Fibroblast of upper back skin (primary cell): ENCODE measurements at places on chromosomes 4 and X.

- DNase-seq = peak; percentile 95
Observed at GRCh38 chr4:105092356-105092755, 54.3 kb upstream of the TET2 start.

- DNase-seq = no peak
Observed at GRCh38 chr4:159564615-159565014, 461.7 kb downstream of the RAPGEF2 start.

DNA sequence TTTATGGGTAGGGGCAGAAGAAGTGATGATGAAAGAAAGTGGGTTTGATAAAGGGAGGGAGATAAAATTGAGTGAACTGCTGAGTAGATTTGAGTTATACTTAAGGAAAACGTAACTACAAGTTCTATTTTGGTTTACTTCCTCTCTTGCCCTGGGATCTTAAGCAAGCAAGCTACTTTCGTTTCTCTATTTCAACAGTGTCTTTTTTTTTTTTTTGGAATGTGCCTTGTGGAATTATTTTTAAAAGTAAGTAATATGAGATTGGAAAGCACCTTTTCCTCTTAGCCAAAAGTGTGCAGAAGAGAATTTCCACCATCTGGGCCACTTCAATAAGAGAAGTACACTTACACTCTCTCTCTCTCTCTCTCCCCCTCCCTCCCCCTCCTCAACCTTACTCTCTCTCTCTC, 16.0 kb upstream of the C4orf36 start:
- no peak for DNase-seq

DNA sequence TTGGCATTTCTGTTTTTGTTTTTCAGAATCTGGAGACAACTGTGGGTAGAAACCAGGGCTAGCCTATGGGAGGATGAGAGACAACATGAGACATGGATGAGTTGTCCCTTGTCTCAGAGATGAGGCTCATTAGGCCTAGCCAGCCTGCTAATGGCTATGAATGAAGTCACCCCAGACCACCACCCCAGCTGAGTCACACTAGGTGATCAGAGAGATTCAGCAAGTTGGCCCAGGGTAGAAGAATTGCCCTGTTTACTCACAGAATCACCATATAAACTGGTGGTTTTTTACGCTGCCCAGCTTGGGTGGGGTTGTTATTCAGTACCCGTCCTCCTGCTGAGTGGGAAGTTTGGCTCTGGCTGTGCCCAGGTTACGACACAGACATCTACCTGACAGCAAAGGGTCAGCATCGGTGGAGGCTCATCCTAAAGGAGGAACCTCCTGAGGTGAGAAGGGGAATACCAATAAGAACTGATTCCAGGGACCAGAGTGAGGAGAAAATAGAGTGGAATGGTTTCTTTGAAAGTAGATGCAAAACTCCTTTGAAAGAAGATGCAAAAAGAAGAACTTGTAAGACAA, 17.2 kb upstream of the ARSJ start:
- DNase-seq = peak; percentile 20

- DNase-seq = no peak
Observed at GRCh38 chr4:164551713-164552040, 202.3 kb upstream of the SMIM31 start.

- DNase-seq = peak; percentile 49
Observed at GRCh38 chrX:136767104-136767941, 13.4 kb downstream of the ARHGEF6 start.

DNA sequence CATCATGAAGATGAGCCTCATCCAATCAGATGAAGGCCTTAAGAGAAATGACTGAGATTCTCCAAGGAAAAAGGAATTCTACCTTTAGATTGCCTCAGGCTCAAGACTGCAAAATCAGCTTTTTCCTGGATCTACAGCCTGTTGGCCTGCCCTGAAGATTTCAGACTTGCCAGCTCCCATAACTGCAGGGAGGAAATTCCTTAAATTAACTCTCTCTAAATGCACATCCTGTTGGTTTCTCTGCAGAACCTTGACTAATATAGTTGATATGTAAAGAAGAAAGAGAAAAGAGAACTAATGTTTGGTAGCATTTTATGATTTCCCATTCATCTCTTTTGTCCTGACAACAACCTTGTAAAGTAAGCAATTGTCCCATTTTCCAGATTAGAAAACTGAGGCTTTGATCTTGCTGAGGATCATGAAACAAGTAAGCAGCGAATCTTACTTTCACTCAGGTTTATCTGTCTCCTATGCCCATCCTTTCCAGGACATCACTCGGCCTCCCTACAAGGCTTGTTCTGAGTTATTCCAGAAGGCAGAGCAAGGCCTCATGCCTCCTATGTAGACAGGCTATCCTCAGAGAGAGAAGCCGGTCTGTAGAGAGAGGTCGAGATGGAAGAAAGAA, 115.0 kb upstream of the LDB2 start:
- peak; percentile 84 for DNase-seq

GRCh38 chr4:82138374-82138773, 235.4 kb downstream of the HNRNPD start:
- no peak for DNase-seq
